Endothelial cell of umbilical vein (primary cell): ENCODE measurements at places on chromosomes 1 and 21. TPM values are rescaled to one million over a fixed set of nuclear protein-coding genes. Genes with fewer than 3 reads are reported as not detected.

Gene TBX15
- total RNA-seq: not detected in 2 replicates

Gene FAM163A
- total RNA-seq: not detected in 2 replicates

Gene DEPDC1
- 26.0 and 30.4 TPM in 2 replicates for total RNA-seq

Gene SYTL1
- not detected in 2 replicates for total RNA-seq

Gene POFUT2
- 47.5 and 48.9 TPM in 2 replicates for total RNA-seq

Gene FOXO6
- total RNA-seq: 0.18 and 0.38 TPM in 2 replicates

Gene AXDND1
- total RNA-seq: 0.67 TPM in 1 of 2 replicates, not detected in the other

Gene GBP4
- 1.7 and 7.6 TPM in 2 replicates for total RNA-seq

Gene ZSCAN20
- 4.7 and 5.8 TPM in 2 replicates for total RNA-seq

Gene CFAP107
- total RNA-seq: not detected in 2 replicates

Gene BTG2
- total RNA-seq: 40.3 and 50.1 TPM in 2 replicates

Gene LORICRIN
- total RNA-seq: not detected in 2 replicates

Gene PLEKHA6
- 11.5 and 15.0 TPM in 2 replicates for total RNA-seq

Gene RIIAD1
- total RNA-seq: not detected in 2 replicates

Gene PLA2G2F
- total RNA-seq: not detected in 2 replicates

Gene OR2L3
- not detected in 2 replicates for total RNA-seq

Gene ACTN2
- 0.28 and 0.55 TPM in 2 replicates for total RNA-seq

Gene FLG2
- not detected in 2 replicates for total RNA-seq

Gene IFNLR1
- not detected in 2 replicates for total RNA-seq

Gene PCSK9
- total RNA-seq: 0.23 and 0.35 TPM in 2 replicates

Gene SLC6A17
- 0.05 TPM in 1 of 2 replicates, not detected in the other for total RNA-seq

Gene RNU1-1
- 1,319 and 2,019 TPM in 2 replicates for total RNA-seq

Gene CD2
- total RNA-seq: not detected in 2 replicates

Gene DDOST
- total RNA-seq: 293 and 319 TPM in 2 replicates

Gene KRTCAP2
- 170 and 207 TPM in 2 replicates for total RNA-seq

Gene MRTO4
- total RNA-seq: 47.7 and 49.4 TPM in 2 replicates

Gene HSPB7
- total RNA-seq: not detected in 2 replicates

Gene BARHL2
- not detected in 2 replicates for total RNA-seq

Gene HSPA6
- total RNA-seq: 0.13 TPM in 1 of 2 replicates, not detected in the other

Gene IGSF21
- not detected in 2 replicates for total RNA-seq
